KBM-7 (cell line): ENCODE measurements at places on chromosomes 5 and 9.

GRCh38 chr9:35962126-35962906 lies 4.4 kb upstream of the OR2S2 start:
- DNase-seq: no peak

- DNase-seq: peak; percentile 44
Measured at GRCh38 chr5:139196296-139196956, 1.7 kb downstream of the SIL1 start.

DNA sequence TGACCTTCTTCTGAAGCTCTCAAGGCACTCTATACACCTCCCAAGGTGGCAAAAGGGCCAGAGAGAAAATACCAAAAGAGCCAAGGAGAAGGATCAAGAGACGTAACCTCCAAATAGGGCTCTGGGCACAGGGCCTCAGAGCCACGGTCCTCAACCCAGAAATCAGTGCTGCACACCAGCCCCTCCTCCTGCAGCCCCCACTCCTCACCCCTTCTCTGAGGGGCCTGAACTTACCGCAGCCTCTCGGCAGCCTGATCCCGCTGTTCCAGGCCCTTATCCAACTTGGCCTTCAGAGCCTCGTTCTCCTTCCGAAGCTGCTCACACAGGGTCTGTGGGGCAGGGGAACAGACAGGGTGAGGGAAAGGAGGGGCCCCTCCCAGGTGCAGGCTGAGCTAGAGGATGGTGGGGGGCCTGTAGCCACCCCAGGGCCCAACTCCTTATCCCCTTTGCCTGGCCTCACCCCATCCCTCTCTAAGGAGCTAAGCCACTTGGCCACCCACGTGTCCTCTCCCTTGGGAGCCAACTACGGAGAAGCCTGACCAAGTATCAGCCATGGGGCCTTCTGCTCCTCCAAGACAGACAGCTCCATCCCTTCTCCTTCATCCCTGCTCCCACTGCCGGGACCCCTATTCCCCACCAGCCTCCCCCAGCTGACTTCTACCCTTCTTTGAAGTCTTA lies 28.8 kb downstream of the TNIP1 start:
- no peak for DNase-seq

DNA sequence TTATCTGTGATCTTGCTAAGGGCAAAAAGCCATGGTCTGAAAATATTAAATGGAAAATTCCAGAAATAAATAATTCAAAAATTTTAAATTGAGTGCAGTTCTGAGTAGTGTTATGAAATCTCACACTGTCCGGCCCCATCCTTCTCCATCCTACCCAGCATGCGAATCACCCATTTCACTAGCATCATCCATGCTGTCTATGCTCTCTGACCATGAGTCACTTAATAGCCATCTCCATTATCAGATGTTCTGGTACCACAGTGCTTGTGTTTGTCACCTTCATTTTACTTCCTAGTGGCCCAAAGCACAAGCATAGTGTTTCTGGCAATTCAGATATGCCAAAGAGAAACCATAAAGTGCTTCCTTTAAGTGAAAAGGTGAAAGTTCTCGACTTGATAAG lies 63.3 kb upstream of the SMC5 start:
- no peak for DNase-seq

DNA sequence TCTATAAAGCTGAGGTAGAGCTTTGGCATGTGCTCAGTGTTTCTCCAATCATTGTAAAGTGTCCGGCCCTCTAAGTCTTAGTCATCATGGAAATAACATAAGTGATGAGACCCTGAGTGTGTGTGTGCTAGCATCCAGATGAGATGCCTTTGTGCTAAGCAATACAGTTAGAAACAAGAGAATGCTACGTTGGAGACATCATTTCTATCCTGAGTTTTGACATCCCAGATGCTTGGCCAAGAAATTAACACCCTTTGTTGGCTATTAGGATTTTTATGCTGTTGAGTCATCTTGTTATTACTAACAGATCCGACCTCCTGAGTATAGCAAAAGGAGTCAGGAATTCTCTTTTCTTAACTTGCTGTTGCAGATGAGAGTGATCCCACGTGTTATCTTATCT lies 508.0 kb downstream of the GADD45G start:
- DNase-seq: no peak
